ENCODE measurements at places on chromosomes 1 and 21.

- DNase-seq: no peak
Measured at GRCh38 chr1:215482079-215482478, 85.0 kb upstream of the KCTD3 start.

GRCh38 chr1:177230228-177231016 lies 59.7 kb downstream of the BRINP2 start:
- no peak for DNase-seq

GRCh38 chr1:39174390-39175081 lies 30.0 kb upstream of the MACF1 start:
- no peak for DNase-seq

- DNase-seq: peak; percentile 36
Measured at GRCh38 chr1:13730751-13731482, 30.9 kb downstream of the PRDM2 start.

DNA sequence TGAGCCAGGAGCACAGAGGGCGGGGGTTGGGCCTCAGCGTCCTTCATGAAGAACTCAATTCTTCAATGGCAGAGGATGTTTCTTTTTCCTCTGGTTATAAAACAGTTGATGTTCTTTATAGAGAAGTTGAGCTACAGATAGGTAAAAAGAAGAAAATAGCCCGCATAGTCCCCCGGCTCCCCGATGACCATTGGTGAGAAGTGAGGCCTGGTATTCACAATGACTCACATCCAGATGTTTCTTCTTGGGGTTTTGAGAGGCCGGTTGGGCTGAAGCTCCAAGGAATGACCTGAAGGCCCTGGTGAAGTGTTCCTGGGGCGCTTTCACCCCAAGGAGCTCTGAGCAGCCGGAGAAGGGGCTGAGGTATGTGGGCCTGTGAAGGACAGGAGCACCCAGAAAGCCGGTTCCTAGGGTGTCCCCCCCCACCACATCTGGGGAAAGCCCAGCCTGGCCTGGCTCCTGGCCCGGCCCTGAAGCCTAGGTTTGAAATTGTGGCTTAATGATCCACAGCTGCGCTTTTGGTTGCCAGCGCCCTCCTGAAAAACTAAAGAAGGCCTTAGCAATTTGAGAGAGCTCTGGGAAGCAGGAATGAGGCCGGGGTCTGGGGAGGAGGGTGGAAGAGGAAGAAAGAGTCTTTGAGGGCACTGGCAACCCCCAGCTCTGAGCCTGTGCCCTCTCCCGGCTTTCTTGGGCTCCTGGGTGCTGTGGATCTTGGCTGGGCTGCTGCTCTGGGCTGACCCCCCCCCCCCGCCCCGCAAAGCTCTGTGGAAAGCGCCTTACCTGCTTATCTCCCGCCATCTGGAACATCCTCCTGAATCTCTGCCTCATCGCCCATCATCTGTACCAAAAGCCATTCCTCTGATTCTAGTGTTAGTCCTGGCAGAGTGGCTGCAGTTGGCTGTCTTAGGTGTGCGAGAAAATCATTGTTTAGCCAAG lies 444.7 kb downstream of the CAMTA1 start:
- DNase-seq: no peak

GRCh38 chr1:160438317-160438918 lies 38.1 kb downstream of the VANGL2 start:
- no peak for DNase-seq

GRCh38 chr1:168709405-168710363 lies 19.3 kb downstream of the DPT start:
- no peak for DNase-seq

GRCh38 chr1:232529747-232530146 lies 100.2 kb downstream of the SIPA1L2 start:
- DNase-seq: no peak

- no peak for DNase-seq
Measured at GRCh38 chr1:89918127-89918793, 76.7 kb upstream of the ZNF326 start.

DNA sequence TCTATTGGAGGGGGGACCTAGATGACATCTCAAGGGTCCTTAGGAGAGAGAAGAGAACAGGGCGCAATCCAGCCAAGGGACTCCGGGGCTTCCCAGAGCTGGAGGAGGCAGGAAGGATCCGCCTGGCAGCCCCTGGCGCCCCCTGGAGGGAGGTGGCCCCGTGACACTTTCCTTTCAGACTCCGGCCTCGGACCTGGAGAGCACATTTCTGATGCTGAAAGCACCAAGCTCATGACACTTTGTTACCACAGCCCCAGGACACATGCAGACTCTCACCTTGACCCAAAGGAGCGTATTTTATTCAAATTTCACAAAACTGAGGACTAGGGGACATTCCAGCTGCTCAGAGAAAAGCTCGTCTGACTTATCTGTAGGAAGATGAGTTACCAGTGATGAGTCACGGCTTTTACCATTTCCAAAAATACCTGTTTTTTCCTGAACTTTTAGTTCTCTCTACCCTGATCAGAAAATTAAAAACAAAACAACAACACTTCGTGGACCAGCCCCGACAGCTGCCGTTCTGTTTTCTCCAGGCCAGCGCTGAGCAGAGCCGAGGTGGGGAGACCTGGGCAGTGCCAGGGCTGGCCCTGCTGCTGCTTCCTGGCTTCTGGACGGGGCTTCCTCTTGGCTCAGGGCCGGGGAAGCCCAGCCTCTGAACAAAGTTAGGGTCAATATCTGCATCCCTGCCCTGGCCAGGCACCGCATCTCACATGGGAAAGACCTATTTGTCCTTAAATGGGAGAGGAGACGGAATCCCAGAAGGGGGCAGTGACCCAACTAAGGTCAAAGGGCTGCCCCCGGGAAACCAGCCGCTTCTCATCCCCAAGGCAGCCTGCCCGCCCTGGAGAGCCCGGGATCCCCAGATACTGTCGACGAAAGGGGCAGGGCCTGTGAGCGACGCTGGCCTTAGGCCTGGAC lies 21.6 kb upstream of the POFUT2 start:
- DNase-seq: peak; percentile 78

DNA sequence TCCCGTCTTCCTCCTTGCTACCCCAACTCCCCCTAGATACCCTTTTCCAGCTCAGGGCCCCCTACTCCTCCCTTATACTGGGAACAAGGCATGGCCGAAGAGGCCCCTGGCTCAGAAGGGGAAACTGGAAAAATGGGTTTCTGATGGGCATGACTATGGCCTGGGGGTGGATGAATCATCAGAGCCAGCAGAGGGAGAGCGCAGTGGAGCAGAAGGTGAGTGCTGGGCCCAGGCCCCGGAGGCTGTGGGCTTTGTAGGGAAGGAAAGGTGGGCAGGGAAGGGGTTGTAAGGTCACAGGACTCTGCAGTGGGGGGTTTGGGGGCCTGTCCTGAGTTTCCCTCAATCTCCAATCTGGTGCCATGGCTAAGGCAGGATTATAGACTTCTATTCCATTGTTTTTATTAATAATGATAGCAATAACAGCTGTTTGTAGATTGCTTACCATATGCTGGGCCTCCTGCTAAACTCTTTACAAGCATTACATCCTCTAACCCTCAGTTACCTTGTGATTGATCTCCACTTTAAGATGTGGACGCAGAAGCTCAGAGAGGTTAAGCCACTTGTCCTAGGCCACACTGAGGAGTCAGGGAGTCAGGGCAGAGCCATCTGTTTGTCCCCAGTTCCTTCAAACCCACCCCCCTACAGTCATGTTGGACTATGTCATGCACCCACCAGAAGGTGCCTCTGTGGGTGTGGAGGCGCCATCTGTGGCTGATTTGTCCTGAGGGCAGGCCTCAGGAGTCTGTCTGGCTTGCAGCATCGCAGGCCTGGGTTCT lies 36.2 kb upstream of the ZNF362 start:
- peak; percentile 63 for DNase-seq

- DNase-seq: no peak
Measured at GRCh38 chr21:23160914-23161313, 2162.7 kb downstream of the NCAM2 start.

- no peak for DNase-seq
Measured at GRCh38 chr1:9078015-9078751, 8.7 kb upstream of the SLC2A5 start.

GRCh38 chr1:160438935-160439334 lies 38.6 kb downstream of the VANGL2 start:
- DNase-seq: no peak

GRCh38 chr1:3277011-3277471 lies 177.4 kb upstream of the ARHGEF16 start:
- DNase-seq: no peak

DNA sequence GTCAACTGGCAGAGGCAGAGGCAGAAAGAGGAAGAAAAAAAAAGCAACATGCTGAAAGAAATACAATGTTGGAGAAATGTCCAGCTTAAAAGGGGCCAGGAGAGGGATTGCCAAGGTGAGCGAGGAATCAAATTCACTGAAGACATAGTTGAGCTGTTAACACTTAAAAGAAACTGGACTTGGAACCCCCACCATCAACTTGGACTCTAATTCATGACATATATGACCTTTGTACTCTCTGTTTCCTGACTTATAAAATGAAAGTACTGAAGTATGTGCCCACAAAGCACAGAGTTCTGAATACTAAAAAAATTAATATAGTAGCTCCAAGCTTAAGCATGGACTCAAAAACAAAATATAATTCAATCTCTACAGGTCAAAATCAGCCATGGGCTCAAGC lies 16.1 kb downstream of the PRR9 start:
- peak; percentile 8 for DNase-seq

DNA sequence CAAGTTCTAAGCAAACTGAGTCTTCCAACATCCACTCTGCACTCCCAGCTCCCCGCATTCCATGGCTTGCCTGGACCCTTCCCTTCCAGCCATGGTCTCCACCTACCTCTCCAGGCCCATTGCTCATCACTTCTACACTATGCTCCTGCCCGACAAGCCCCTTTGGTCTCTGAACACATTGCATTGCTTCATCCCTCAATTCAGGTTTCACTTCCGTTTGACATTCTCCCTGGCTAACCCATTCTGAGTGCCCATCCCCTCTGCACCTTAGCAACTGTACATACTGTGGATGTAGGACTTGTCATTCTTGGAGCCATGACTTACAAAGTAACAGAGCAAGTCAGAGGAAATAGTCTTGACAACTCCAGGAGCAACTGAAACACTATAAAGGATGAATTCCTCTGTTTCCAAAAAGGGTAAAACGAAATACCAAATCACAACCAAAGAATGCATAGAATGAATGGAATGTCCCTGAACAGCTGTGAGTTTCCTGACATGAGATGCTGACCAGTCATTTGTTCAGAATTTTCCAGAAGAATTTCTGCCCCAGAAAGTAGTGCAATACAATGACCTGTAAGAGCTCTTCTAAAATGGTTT lies 66.7 kb downstream of the KCNJ6 start:
- no peak for DNase-seq

GRCh38 chr1:172928412-172928811 lies 122.3 kb downstream of the TNFSF18 start:
- no peak for DNase-seq

DNA sequence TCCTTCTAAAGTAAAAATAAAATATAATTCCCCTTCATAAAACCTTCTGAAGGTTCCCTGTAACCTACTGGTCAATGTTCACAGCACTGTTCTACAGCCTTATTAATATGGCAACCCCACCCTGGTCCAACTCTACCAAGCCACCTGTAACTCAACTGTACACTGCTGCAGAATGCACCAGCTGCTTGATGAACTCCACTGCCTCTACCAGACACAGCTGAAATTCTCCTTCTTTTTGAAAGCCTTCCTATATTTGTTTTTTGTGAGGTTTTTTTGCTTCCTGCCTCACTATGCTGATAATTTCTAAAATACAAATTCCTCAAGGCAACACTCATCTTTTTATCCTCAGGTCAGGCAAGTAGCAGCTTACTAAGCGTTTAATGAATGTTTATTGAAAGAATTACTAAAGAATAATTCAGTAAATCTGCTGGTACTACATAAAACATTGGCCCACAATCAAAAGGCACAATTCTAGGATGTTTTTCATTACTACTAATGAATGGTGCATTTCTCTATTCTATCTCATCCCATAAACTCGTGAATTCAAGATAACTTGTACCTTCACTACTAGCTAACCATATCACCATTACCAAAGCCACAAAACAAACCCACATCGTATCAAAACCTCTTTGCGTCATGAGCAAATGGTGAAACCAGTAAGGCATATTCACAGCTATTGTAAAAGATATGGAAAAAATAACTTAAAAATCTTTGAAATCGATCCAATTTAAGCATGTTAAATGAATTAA lies 2.4 kb downstream of the SSX2IP start:
- no peak for DNase-seq

- DNase-seq: no peak
Measured at GRCh38 chr1:217525773-217526490, 105.0 kb downstream of the GPATCH2 start.

DNA sequence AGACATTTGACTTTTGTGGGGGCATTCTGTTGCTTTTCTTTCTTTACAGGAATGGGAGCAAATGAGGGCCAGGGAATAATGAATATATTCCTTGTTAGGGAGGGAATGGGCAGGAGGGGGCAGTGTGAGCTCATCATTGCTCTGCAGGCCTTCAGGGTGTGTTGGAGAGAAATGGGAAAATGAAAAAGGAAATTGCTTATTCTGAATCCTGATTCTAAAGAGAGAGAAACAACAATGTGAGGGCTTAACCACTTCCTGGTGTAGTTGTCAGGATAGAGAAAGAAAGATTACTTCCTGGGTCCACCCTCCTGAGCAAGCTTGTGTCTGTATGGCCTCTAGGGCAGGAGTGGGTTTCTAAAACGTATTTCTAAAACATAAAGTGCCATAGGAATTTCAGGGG lies 28.3 kb downstream of the VANGL2 start:
- DNase-seq: peak; percentile 84

GRCh38 chr1:46203738-46204405 lies 738 bp downstream of the LURAP1 start:
- no peak for DNase-seq

DNA sequence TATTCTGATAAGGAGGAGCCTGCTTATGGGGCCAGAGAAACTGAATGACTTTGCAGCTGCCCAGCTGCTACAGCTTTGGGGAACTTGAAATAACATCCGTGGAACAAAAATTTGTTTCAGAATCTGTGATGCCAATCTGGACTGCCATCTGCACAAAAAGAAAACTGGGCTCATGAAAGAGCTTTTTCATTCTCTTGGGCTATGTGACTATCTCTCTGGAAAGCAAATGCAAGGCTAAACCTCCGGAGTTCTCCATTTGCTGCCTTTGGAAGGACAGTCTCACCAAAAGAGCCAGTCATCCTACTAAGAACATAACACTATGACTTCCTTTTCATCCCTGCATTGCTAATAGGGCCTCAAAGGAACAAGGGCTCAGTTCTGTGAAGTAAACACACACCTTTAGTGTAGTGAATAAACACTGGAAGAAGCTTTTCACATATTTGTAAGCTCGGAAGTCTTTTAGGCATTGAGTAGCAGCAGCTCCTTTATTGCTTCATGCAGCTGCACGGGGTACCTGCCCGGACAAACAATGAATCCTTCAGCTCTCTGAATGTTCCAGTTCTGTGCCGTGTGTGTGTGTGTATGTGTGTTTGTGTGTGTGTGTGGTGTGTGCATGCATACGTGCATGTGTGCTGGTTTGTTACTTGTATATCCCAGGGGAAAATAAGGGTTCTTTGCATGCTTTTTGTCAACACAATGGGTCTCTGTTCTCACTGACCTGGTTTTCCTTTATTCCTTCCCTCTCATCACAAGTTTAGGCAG lies 255.5 kb upstream of the SGIP1 start:
- peak; percentile 40 for DNase-seq

GRCh38 chr21:44873356-44874239 lies at the start of gene PTTG1IP:
Gene PTTG1IP (minus strand): TSS chr21:44873690. CDS start chr21:44873616, 74 bp downstream.
- DNase-seq: peak; percentile 100
